Left hindlimb (tissue), 1 donor: ENCODE measurements at places on chromosomes 5 and 9.

- DNase-seq, result no peak
These were observed 2.0 kb upstream of the DBH start for GRCh38 chr9:133634081-133634691.

DNA sequence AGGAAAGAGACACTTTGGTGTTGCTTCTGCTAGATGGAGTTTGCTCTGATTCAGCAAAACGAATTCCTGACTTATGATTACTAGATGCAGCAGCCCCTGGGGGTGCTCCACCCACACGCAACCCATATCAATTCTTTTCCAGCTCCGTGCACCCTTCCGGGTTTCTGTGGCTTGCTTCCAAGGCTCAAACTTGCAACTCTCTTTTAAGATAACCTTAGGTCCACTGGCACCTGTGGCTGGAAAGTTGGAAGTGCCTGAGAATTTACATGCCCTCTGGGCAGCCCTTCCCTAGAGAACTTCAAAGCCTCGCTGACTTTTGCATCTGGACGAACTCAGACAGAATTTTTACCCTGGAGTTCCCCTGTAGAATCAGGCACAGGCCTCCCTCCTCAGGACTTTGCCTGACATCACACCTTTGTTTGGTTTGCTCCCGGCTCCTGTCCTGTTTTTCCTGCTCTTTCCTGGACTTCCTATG lies 224.9 kb downstream of the SNX18 start:
- no peak for DNase-seq

DNA sequence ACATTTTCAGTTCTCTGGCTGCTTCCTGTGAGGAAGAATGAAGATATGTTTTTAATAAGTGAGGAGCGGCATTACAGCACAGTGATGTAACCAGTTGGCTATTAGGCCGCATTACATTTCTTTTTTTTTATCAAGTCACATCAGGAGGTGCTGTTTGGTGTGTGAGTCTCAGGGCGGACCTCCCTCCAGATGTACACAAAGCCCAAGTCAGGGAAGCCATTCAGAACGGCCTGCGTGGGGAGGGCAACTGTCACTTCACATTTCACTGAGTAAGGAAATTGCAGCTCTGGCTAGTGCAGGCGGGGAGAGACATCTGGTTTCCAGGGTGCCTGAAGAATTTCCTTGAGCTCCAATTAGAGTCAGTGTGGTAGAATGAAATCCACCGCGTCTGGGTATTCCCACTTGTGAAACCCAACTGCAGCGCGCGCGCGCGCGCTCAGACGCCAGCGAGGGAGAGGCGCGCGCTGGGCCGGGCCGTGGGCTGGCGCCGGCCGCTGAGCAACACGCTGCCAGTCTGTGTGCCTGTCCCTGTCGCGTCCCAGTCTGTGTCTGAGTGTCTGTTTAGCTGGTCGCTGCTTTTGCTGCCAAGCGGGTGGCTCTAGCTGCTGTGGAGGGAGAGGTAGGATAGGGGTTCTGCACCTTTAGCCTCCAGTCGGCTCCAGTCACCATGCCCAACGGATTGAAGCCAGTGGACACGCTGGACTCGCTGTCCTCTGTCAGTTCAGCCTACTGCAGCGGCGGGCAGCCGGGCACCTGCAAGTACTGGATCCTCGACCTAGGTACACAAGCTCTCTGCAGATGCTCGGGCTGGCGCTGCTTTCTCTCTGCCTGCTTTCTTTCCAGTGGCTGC lies 140.8 kb upstream of the OTULINL start:
- DNase-seq, result peak; percentile 91

- DNase-seq, result no peak
These were observed 46.1 kb upstream of the CER1 start for GRCh38 chr9:14768405-14769229.

DNA sequence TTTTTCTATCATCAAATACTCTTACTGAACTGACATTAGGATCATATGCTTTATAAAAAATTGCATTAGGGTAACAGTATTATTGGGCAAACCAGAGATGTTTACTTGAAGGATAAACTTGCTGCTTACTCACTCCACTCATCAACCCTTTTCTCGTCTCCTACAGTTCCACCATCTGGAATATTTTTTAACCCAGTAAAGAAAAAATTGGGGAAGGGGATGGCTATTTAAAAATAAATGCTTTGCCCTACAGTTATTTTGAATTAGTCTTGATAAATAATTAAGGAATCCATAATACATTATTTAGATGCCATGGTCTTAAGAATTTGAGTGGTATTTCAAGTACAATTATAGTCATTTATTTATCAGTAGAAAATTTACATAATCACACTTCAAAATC lies 225.8 kb downstream of the MEF2C start:
- no peak for DNase-seq

- no peak for DNase-seq
These were observed 65.6 kb downstream of the TEX10 start for GRCh38 chr9:100287186-100287585.

DNA sequence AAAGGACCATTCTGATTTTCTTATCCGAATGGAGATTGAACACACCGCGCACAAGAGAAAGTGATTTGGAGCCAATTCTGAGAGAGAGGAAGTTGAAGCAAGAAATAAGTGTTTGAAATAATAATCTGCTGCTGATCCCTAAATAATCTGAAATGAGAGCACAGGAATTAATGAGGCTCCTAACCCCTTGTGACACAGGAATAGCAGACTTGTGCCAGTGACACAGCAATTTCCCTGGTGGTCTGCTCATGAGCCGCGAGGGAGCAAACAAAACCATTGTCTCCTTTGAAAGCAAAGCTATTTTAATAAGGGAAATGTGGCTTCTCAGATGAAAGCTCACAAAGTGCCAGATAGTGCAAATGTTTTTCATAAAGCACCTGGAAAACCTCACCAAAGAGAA lies 936.1 kb upstream of the WWC1 start:
- no peak for DNase-seq

DNA sequence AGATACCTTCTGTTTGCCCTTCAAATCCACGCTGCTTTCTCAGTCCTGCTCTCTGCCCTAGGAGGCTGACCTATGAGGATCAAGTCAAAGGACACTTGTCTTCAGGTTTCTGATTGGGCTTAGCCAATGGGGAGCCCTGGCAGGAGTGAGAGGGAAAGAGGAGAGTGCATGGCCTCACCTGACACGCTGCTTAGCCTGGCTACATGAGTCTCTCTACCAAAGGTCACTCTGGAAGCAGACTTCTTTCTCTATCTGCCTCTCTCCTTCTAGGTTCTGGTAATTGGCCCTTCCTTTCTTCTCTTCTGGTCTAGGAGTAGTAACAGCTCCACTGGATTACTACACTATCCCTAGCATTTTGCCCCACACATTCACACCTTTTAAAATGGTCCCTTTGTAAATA lies 13.1 kb downstream of the ARSB start:
- no peak for DNase-seq

GRCh38 chr5:27318701-27319100 lies 280.3 kb upstream of the CDH9 start:
- no peak for DNase-seq

DNA sequence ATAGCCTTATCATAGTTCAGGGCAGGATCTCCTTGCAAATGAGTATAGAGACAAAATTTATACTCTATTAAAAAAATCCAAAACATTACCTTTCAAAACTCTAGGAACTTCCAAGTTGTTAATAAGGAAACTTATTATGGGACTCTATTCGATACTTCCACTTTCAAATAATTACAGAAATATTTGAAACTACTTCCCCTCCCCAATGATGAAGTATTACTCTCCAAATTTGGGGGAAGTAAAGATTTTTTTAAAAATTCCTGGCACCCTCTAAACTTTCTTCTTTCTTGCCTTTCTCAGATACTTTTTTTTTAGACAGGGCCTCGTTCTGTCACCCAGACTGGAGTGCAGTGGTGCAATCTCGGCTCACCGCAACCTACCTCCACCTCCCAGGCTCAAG lies 35.1 kb downstream of the ANXA2R start:
- no peak for DNase-seq

DNA sequence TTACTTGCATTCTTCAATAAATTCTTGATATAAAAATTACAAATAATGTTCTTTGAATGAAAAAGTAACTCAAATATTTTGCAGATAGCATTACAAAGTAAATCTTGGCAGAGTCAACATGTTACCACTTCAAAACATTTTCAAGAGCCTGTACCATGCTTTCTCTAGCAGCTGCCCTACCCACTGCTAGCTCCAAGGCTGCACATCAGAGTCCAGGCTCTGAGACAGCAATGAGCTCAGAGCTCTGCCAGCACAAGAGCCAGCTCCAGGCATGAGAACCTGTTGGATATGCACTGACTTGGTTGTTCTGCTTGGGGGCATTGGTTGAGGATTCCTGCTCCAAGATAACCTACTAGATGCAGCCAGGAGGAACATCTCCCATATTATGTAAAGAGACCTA lies 211.3 kb upstream of the HAPLN1 start:
- DNase-seq, result no peak

- peak; percentile 24 for DNase-seq
These were observed 60.7 kb upstream of the ANGPTL2 start for GRCh38 chr9:127182901-127183746.

DNA sequence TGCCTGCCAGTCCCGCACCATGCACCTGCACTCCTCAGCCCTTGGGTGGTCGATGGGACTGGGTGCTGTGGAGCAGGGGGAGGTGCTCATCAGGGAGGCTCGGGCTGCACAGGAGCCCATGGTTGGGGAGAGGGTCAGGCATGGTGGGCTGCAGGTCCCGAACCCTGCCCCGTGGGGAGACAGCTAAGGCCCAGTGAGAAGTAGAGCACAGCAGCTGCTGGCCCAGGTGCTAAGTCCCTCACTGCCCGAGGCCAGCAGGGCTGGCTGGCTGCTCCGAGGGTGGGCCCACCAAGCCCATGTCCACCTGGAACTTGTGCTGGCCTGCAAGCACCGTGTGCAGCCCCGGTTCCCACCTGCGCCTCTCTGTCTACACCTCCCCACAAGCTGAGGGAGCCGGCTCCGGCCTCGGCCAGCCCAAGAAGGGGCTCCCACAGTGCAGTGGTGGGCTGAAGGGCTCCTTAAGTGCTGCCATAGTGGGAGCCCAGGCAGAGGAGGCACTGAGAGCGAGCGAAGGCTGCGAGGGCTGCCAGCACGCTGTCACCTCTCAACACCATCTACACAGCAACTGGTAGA lies 88.5 kb upstream of the ELAVL2 start:
- DNase-seq, result no peak

DNA sequence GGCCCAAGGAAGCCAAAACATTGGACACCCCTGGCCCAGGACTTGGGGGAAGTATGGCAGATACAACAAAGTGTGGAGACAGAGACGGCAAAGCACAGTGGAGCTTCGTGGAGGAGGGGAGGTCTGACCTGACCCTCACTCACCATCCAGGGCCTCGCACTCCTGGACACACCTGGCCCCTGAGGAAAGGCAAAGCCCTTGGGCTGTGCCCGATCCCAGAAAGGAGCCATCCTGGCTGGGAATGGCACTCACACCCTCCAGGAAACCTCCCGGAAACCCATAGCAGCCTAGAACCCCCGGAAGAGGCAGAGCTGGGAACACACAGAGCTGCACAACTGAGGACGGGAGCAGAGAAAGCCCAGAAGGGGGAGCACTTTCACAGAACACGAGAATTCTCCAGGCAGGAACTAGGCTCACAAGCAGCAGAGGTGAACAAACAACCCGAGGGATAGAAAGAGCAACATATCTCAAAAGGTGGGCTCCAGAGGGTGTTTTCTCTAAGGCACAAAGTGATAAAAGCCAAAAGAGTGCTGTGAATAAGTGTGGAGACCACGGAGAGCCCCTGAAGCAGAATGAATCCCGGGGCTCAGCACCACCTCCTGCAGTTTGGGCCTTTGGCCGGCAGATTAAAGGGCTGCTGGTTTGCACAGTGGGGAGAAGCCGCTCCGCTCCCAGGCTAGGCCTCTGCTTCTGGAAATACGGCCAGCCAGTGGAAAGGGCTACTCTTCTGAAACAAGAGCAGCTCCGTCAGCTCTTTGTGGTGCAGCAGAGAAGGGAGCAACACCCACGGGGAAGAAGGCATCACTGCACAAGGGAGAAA lies 108.2 kb downstream of the UBE2R2 start:
- DNase-seq, result no peak

- no peak for DNase-seq
These were observed 18.3 kb upstream of the NEK6 start for GRCh38 chr9:124239249-124240073.

- no peak for DNase-seq
These were observed 7.3 kb downstream of the CACFD1 start for GRCh38 chr9:133467101-133467500.

- DNase-seq, result peak; percentile 83
These were observed 5.4 kb upstream of the FOXI1 start for GRCh38 chr5:170100066-170100943.

GRCh38 chr5:64977779-64978178 lies 209.0 kb downstream of the CWC27 start:
- no peak for DNase-seq

GRCh38 chr9:5321058-5321457 lies 16.5 kb upstream of the RLN2 start:
- no peak for DNase-seq

GRCh38 chr5:37631939-37632338 lies 207.9 kb downstream of the GDNF start:
- no peak for DNase-seq

DNA sequence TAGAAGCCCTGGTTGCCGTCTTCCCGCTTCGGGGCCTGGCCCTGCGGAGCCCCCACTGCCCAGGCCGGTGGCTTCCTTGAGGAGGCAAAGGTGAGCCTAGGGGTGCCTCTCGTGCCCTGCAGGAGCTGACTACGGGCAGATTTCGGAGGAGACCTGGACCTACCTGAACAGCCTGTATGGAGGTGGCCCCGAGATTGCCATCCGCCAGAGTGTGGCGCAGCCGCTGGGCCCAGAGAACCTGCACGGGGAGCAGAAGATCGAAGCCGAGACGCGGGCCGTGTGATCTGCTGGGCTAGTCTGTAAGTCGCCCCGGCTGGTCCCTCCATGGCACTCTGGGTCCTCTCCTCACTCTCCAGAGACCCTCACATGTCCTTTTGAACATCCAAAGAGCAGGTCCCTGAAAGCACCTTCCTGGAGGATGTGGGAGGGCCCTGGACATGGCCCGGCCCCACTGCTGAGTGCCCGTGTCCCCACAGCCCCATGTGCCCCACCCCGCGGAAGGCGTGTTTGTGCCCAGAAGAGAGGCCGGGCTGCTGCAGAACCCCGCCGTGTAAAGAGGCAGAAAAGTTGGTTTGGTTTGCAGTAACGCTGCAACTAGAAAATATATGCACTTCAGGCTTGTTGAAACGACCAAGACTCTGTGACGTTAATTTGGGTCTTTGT lies 44.9 kb downstream of the USP20 start:
- DNase-seq, result no peak

- no peak for DNase-seq
These were observed 67.5 kb downstream of the TLE1 start for GRCh38 chr9:81621785-81622259.

- no peak for DNase-seq
These were observed 9.9 kb upstream of the PTGS1 start for GRCh38 chr9:122360891-122361290.

DNA sequence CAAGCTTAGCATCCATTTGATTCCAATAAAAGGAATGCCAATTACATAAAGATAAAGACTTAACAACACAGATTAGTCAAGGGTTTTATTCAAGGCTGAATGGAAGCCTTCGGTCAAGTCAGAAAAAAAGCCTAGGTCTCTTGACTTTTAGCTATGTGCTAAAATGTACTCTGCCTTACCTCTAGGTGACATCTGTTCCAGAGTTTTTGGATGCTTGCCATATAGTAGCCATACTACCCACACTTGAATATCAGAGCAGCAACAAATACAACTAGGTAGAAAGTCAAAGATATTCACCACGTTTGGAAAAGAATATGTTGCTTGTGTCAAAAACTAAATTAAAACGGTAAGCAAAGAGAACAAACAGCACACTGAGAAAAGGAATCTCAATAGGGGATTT lies 484.7 kb downstream of the ELAVL2 start:
- DNase-seq, result no peak
